ENCODE measurements at places on chromosomes 13 and 19.

- no peak for DNase-seq
Measured at GRCh38 chr19:17423429-17424208, 3.8 kb downstream of the MVB12A start.

GRCh38 chr13:82976499-82976898 is 905.8 kb downstream of the SLITRK1 start:
- no peak for DNase-seq

DNA sequence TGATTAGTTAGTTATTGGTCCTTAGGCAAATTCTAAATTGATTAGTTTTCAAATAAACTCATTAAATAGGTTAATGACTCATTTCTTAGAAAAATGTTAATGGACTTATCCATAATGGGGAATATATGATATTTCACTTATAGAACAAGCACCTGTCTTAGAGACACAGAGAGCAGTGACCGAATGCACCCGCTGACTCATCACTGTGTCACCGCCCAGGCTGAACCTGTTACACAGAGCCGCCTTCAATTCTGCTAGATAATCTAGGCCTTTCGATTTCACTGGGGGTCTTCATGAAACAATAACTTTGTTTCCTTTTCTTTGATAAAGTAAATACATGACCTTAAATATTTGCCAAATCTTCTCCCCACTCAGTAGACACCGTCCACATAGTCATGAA is 13.1 kb downstream of the IRS2 start:
- no peak for DNase-seq

DNA sequence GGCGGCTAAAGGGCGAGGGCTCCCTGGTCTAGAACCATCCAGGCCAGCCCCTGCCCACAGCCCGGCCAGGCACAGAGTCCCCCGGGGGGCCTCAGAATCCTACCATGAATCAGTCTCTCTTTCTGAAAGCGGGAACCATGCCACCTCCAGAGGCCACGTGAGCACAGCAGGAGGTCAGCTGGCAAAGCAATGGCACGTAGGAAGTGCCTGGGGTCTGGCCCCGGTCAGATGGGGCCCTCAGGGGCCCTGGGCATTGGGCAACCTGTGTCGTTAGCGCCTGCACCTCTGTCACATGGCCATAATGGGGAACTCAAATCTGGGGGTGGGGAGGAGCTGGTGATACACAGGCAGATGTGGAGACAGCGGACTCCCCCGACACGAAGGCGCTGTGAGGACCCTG is 8.8 kb downstream of the MFSD12 start:
- no peak for DNase-seq

DNA sequence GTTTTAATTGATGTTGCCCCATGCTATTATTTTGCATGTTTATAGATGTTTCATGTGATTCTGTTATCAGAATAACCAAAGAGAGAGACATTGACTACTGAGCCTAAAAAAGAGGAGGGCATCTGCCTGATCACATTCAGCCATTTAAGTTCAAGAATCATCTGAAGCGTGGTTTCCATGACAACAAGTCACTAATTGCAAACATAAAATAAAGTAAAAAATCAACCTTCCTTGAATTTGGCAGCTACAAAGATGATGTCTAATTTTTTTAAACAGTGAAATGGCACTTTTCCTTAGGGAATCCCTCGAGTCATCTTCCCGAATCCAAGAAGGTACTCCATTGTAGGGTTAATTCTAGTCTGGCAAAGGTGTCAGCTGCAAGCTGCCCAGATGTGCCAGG is 884.2 kb downstream of the DIAPH3 start:
- no peak for DNase-seq

GRCh38 chr13:113862191-113862930 is 1.5 kb downstream of the GAS6 start:
- DNase-seq: no peak

DNA sequence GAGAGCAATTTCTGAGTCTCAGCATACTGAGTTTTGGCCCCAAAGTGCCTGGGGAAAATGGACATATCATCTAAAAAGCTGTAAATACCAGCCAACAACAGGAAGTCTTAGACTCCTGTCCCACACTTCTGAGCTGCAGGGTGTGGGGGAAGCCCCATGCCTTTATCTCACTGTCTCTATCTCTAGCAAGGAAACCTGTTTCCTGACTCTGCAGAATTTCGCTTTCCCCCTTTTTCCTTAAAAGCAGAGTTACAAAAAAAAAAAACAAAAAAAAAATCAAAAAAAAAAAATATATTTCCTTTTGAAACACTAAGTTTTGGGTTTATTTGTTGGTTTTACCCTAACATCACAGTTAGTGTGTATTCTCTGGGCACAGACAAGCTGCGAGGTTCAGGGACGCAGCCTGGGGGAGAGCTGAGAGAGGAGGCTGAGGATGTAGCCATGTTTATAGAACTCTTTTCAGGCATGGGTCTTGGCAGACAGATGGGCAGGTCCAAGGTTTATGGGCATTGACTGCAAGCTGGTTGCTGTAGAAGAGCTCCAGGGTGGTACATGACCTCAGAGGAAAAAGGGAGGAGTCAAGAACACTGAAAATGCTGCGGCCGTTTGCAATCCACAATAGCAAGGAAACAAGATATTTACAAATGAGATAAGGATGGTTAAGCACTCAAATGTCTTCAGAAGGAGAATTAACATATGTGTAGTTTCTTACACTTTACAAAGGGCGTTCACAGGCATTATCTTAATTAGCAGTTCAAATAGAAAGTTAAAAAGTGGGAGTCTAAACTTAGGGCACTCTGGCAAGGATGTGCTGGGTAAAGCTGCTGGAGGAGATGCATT is 4.9 kb downstream of the MBNL2 start:
- DNase-seq: no peak

DNA sequence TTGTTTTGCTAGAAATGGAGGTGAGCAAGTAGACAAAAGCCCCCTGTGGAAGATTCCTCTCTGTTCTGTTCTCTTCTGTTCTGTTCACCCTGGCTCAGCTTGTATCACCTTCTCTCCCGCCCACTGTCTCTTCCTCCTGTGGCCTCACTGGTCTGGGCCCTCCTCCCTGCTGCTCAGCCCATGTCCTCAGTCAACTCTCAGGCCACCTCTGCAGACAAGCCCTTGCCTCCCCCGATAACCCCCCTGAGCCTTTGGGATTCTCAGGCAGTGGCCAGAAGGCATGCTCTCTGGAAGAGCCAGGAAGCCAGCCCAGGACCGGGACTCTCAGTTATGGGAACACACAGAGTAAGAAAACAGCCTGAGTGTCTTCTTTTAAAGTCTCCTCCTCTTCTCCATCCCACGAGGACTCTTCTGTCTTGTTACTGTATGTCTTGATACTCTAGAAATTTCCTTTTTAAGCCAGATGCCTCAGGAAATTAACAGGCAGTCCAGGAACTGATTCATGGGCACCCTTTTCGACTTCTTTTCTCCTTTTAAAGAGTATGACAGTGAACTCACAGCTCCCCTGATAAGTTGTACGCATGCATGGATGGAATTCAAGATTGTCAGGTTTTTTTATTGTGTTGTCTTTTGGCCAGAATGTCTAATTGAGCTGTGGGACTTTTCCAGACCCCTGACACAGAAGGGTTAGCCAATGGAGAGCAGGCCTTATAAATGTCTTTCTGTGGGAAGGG is 33.7 kb downstream of the SHISA2 start:
- DNase-seq: no peak

- peak; percentile 63 for DNase-seq
Measured at GRCh38 chr19:41541990-41542584, 33.9 kb upstream of the CEACAM21 start.

DNA sequence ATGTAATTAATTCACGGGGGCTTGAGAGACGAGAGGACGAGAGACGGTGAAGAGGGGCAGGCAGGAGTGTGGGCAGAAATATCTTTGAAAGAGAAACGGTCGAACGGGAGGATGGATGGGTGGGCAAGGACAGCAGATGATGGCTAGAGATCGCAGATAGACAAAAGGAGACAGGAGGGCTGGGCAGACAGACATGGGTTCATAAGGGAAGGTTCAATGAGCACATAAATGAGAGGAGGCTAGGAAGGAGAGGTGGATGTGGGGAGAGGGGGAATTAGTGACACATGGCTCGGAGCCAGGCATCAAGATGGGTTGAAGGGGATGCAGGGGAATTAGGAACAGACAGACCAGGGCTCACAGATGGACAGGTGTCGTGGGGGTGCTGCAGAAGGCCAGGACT is 1.1 kb downstream of the SYT3 start:
- no peak for DNase-seq
